ENCODE measurements at places on chromosomes 2 and 18. TPM values are rescaled to one million over a fixed set of nuclear protein-coding genes. Genes with fewer than 3 reads are reported as not detected.

Gene LYG1
- polyA plus RNA-seq = 2.0 TPM

GRCh38 chr2:98448441-98449145 lies 3.9 kb downstream of the INPP4A start:
- no peak for DNase-seq

DNA sequence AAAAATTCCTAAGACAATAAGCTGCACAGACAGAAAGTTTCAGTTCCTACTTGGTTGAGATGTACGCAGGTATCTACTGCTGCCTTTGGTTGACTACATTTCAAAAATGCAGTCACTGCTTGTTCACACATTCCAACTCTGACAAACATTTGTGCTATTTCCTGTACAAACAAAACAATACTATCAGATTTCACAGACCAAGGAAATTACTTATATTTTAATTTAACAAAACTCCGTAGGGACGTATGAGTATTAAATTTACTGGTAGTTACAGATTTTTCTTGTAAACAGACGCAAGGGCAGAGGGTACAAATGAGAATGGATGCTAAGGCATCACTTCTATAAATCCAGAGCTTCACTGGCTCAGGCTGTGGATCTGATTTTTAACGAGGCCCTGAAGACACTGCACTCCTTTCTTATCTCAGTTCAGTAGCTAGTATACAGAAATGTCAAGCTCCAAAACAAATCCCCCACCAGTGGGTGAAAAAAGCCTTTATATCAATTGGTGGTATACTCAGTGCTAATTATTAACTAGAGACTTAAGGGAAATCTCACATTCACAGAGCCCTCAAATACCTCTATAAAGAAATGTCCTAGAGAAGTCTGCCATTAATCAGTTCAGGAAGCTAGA lies 31.7 kb upstream of the TTC32 start:
- DNase-seq = no peak

Gene CCDC150
- polyA plus RNA-seq = 14.4 TPM

GRCh38 chr18:75208155-75208835 lies 644 bp downstream of the PTGR3 start:
- no peak for DNase-seq

DNA sequence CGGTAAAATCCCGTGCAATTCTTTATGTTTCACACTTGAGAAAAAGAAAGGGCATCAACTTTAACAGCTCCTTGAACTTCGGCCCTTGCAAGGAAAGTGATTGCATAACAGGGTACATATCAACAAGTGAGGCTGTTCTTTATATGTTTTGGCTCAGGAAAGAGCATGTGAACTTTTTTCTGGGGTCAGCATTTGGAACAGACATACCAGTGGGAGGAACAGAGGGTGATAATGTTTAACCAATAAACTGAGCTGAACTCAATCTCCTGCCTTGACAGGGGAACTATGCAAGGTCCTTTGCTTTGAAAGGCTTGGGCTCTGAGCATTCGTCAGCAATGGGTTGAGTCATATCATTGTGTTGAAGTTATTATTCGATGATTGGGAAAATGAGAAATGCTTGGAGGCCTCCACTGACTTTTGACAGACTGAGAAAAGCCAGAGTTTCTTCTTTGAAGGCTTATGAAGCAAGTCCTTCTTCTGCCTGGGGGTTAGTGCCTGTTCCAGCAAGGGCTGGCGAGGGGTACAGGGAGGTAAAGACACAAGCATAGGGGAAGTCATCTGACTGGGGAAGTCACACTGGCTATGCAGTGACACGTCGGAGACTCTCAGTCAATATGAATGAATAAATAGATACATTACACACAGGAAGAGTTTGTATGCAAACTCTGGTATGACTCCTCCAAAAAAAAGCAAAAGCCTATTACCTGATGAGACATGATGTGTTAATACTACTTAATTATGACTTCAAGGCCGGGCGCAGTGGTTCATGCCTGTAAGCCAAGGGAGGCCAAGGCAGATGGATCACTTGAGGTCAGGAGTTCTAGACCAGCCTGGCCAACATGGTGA lies 57.2 kb downstream of the CYB5A start:
- no peak for DNase-seq

- DNase-seq = peak; percentile 27
Observed at GRCh38 chr2:147442816-147443215, 402.0 kb upstream of the ACVR2A start.

- DNase-seq = no peak
Observed at GRCh38 chr2:240651185-240651584, 25.9 kb downstream of the GPR35 start.
